ENCODE measurements at places on chromosomes 12 and 14.

DNA sequence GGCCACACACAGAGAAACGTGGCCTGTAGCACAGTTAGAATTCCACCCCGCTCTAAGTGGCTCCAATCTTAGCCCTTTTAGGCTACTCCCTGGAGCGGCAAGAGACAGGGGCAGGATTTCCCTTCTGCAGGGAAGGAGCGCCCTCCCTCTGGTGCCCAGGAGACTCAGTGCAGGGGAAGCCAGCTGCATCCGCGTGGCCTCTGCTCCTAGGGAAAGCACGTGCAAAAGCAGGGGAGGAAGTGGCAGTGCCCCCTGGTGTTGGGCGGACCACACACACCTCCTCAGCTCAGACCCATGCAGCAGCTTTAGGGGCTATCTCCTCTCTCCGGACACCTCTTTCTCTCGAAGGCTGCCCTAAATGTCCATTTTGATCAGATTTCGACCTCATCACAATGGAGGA is 50.0 kb downstream of the SPRING1 start:
- DNase-seq, result no peak

DNA sequence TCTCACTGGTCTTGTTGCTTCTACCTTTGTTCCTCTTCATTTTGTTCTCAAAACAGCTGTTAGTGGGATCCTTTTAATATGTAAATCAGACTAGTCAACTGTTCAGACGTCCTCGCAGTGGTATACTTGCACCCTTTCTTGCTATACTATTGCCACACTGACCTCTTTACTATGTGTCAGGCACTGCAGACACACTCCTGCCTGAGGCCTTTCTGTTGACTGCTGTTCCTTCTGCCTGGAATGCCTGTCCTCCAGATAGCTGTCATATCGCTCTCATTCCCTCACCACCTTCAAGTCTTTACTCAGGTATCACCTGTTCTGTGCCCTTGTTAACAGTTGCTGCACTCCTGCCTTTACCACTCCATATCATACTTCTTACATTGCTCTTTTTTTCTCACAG is 90.0 kb upstream of the TMEM263 start:
- DNase-seq, result no peak

DNA sequence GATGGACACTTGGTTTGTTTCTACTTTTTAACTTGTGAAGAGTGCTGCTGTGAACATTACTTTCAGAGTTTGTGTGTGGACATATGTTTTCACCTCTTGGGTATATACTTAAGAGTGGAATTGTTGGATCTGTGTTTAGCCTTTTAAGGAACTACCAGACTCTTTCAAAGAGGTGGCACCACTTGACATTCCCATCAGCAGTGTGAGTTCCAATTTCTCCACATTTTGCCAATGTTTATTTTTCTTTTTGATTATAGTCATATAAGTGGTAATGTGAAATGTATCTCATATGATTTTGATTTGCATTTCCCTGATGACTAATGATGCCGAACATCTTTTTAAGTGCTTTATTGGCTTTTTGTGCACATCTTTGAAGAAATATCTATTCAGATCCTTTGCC is 44.8 kb downstream of the ARHGAP5 start:
- DNase-seq, result no peak

GRCh38 chr14:75196468-75196867 is 20.1 kb upstream of the TMED10 start:
- no peak for DNase-seq

DNA sequence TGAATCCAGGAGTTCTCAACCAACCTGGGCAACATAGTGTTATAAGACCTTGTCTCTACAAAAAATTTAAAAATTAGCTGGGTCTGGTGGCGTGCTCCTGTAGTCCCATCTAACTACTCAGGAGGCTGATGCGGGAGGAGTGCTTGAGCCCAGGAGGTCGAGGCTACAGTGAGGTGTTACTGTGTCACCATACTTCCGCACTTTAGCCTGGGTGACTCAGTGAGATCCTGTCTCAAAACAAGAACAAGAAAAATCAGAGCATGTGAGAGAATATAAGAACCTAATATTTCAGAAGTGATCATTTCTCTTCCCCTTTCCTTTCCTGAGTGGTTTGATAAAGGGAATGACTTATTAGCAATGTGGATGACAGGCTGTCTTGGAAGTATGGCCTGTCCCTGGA is 9.5 kb downstream of the TRAF3 start:
- DNase-seq, result no peak

- DNase-seq, result no peak
Measured at GRCh38 chr12:125773033-125773640, 707.9 kb downstream of the AACS start.

Measured in hindlimb muscle (tissue), 1 donor.